ENCODE measurements at places on chromosomes 5 and 9.

DNA sequence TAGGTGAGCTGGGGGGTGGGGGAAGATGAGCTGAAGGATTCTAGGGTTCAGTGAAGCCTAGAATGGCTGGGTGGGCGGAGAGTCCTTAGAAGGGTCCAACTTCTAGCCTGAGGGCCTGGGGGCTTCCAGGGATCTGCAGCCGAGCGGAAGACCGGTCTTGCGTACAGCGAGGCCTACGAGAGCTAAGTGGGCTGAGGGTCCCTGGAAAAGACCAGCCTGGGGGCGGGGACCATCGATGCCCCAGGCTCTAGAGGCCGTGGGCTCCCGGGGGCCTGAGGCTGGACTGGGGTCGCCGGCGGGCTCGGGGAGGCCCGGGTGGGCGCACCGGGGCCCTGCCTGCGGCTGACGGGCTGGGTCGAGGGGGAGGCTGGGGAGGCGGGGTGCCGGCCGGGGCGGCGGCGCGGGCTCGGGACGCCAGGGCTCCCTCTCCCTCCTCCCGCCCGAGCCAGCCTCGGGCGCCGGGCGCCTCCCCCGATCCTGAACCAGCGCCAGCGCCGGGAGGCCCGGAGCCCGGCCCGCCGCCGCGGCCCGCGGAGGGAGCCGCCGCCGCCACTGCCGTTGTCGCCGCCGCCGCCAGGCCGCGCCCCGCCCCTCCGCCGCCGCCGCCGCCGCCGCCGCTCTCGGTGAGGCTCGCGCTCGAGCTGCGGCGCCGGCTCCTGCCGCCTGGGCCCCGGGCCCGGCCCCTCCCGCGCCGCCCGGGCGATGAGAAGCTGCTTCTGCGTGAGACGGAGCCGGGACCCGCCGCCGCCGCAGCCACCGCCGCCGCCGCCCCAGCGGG, at the start of gene MVB12B:
MVB12B (plus strand) TSS at position 602 of the 778 bp plus-strand sequence; CDS start at position 703, 101 bp downstream.
- peaks cover 4% of the 10 kb centered on the region for H3K4me1 ChIP-seq
- peak within 1 kb of the TSS; percentile 73 for H3K4me3 ChIP-seq
- peak within 1 kb of the TSS; percentile 71 for H3K27ac ChIP-seq
- H3K36me3 ChIP-seq = no peaks in the 10 kb centered on the region

GRCh38 chr5:104412649-104413240, 850.2 kb upstream of the NUDT12 start:
- no peak overlapping the region for H3K4me3 ChIP-seq
- H3K27me3 ChIP-seq = no peaks in the 10 kb centered on the region
- H3K27ac ChIP-seq = no peak overlapping the region
- peaks cover 5% of the 10 kb centered on the region for H3K4me1 ChIP-seq

- H3K27ac ChIP-seq = no peak overlapping the region
- DNase-seq = no peak
- H3K36me3 ChIP-seq = peaks cover 4% of the 10 kb centered on the region
- no peak overlapping the region for H3K4me3 ChIP-seq
Observed at GRCh38 chr5:75522025-75522424, 10.3 kb downstream of the POLK start.

DNA sequence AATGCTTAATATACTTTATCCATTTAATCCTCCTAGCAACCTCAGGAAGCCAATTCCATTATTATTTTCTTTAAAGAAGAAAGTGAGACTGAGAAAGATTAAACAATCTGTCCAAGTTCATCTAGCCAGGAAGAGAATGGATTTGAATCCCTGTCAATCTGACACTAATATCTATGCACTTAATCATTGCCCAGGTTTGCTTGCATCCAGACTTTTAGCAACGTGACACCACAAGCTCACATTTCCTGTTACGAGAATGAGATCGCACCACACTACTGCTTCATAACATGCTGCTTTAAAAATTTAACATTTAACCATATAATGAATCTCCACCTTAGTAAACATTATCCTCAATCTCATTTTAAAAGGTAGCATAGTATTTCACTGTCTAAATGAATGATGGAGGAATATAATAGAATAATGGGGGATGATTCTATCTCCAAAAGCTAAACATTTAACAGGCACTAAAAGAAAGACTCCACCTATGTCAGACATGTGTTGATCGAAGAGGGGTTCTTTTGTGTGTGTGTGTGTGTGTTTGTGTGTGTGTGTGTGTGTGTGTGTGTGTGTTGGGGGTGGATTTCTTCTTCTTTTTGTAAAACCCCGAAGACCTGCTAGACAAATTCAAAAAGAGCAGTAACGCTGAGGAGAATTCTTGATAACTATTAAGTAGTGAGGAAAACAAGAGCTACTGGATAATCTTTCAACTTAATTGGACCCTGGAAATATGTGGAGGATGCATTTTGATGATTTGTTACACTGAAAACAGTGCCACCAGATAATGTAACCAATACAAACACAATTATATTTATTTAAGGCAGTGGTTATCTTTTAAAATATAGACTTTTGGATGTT, 138.7 kb upstream of the NR3C1 start:
- H3K27ac ChIP-seq = no peak overlapping the region
- no peak overlapping the region for H3K4me3 ChIP-seq

GRCh38 chr9:93942161-93942560, 13.0 kb downstream of the BARX1 start:
- H3K4me1 ChIP-seq = no peaks in the 10 kb centered on the region
- H3K27me3 ChIP-seq = peaks cover 85% of the 10 kb centered on the region
- H3K36me3 ChIP-seq = no peaks in the 10 kb centered on the region
- H3K4me3 ChIP-seq = no peak overlapping the region

GRCh38 chr5:145393426-145393825, 441.7 kb downstream of the PRELID2 start:
- no peak for DNase-seq
- H3K27me3 ChIP-seq = no peaks in the 10 kb centered on the region
- H3K36me3 ChIP-seq = no peaks in the 10 kb centered on the region
- H3K4me1 ChIP-seq = no peaks in the 10 kb centered on the region
- H3K27ac ChIP-seq = no peak overlapping the region

DNA sequence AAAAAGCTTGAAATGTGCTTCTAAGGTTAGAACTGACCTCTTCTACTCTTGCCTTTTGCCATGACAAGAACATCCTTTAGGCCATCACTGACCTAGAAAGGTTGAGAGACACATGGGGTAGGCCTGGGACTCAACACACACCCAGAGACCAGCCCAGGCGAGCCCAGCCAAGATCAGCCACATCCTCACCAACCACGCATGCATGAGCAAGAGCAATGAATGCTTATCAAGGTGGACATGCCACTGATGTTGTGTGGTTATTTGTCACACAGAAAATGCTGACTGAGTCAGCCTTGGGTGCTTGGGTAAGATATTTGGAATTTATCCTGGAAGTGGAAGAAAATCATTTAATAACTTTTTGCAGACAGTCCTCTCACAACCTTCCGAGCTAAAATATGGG, 39.4 kb downstream of the SMIM23 start:
- H3K4me1 ChIP-seq = no peaks in the 10 kb centered on the region
- no peaks in the 10 kb centered on the region for H3K27me3 ChIP-seq
- no peak overlapping the region for H3K4me3 ChIP-seq
- DNase-seq = no peak
- no peak overlapping the region for H3K27ac ChIP-seq
- no peaks in the 10 kb centered on the region for H3K36me3 ChIP-seq

- DNase-seq = no peak
- no peaks in the 10 kb centered on the region for H3K36me3 ChIP-seq
- H3K4me1 ChIP-seq = no peaks in the 10 kb centered on the region
- no peak overlapping the region for H3K27ac ChIP-seq
Observed at GRCh38 chr9:137228506-137228967, 1.2 kb downstream of the RNF224 start.

GRCh38 chr9:19922476-19923118, 133.8 kb upstream of the SLC24A2 start:
- no peak overlapping the region for H3K27ac ChIP-seq
- peaks cover 1% of the 10 kb centered on the region for H3K4me1 ChIP-seq
- DNase-seq = peak; percentile 75
- H3K27me3 ChIP-seq = peaks cover 20% of the 10 kb centered on the region
- H3K36me3 ChIP-seq = no peaks in the 10 kb centered on the region
- H3K4me3 ChIP-seq = no peak overlapping the region

DNA sequence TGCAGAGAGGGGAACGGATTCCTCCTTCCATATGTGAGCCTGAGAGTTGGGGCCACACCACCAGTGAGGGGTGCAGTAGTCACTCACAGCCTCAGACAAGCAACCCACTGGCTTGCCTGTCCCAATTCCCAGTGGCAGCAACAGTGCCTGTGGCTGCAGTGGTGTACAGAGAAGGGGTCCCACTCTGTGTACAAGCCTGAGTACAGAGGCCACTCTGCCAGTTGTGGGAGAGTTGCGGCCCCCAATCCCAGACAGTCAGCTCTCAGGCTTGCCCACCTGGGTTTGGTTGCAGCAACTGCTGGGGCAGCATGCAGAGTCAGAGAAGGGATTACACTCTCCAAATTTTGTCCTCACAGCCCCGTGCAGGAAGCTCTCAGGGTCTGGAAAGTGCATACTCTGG, 133.2 kb upstream of the RFX3 start:
- DNase-seq = no peak
- no peak overlapping the region for H3K4me3 ChIP-seq
- H3K27ac ChIP-seq = no peak overlapping the region

DNA sequence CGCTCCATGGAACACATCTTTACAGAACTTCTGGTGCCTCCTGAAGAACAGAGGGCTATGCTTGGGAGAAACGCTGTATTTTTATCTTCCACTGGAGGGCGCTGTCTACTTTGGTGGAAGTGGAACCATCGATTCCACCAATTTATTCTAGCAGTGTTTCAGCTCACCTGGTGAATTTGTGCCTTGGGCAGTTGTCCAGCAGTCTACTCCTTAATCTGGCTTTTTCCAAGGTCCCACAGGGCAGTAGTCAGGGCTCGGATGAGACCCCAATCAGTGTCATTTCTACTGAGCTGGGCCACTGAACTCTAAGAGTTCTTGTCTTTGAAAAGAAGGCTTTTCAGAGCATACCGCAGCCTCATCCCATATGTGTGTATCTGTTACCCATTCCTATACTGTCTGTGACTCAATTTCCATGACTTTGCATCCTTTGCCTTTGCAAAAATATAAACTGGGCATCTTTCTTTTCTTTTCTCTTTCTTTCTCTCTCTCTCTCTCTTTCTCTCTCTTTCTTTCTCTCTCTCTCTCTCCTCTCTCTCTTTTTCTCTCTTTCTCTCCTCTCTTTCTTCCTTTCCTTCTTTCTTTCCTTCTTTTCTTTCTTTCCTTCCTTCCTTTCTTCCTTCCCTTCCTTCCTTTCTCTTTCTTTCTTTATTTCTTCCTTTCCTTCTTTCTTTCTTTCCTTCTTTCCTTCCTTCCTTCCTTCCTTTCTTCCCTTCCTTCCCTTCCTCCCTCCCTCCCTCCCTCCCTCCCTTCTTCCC, 138.4 kb upstream of the ZNF618 start:
- no peaks in the 10 kb centered on the region for H3K27me3 ChIP-seq
- DNase-seq = peak; percentile 90
- H3K36me3 ChIP-seq = no peaks in the 10 kb centered on the region
- H3K4me3 ChIP-seq = no peak overlapping the region
- H3K27ac ChIP-seq = no peak overlapping the region

GRCh38 chr5:116566251-116566650, 8.4 kb downstream of the SEMA6A start:
- no peaks in the 10 kb centered on the region for H3K36me3 ChIP-seq
- peaks cover 20% of the 10 kb centered on the region for H3K4me1 ChIP-seq
- H3K27me3 ChIP-seq = no peaks in the 10 kb centered on the region
- H3K4me3 ChIP-seq = peak overlapping the region; percentile 46

DNA sequence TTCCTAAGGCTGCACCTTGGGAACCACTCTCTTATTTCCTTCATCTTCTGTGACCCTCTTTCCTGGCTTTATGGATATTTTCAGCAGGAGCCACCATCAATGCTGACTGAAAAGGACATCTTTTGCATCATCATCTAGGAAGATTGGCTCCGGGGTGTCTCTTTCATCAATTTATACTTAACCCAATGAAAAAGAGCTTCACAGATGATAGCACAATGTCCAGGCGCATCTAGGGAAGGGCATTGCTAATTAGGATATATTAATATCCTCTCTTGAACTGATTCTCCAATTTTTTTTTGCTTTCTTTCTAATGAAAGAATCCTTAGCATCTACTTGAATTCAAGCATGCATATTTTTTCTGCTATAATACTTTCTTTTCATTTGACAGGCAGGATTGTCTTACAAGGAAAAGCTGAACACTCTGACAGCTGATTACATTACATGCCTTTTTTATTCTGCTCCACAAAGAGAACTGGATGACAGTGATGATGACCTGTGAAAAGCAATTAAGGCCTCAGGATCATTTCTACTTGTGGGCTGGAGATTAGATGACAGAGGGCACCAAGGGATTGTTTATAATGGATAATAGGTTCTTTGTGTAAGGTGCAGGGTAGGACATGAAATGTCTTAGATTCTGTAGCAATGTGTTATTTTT, 60.2 kb downstream of the PCSK1 start:
- H3K4me3 ChIP-seq = no peak overlapping the region
- peak overlapping the region; percentile 56 for H3K27ac ChIP-seq
- no peaks in the 10 kb centered on the region for H3K4me1 ChIP-seq
- no peaks in the 10 kb centered on the region for H3K36me3 ChIP-seq
- DNase-seq = no peak
- no peaks in the 10 kb centered on the region for H3K27me3 ChIP-seq

DNA sequence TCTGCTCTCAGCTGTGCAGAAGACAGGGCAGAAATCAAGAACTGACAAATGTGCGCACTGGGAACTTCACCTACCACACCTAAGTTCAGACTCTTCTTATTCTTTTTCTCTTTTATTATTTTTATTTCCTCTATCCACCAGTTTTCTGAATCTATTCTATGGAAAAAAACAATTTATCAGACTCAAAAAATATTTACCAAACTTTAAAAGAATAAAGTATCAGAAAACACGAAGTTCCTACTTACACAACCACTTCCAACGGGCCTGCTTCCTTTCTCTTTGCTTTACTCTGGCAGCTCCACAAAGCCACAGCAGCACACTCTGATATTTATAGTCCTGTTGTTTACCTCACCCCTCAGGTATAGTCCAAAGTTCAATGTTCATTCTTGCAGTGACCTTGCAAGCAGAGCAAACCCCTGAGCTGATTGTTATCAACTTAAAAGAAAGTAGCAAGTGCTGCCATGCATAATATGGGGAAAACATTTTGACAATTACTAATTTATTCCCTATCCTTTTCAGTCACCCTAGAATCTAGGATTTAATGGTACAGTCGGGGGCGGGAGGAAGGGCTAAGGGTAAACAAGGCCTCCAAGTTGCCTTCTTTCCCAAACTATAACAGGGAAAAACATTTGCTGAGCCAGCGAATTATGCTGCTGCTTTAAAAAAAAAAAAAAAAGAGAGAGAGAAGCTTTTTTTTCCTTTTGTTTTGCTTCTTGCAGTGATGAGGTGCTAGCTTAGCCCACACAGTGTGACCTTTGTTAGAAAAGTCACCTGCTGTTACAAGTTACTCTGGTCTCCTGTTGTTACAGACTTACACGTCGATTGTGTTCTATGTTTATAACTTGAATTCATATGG, at the start of gene SELENOP:
SELENOP (minus strand) TSS at position 302 of the 856 bp plus-strand sequence. CDS start 3,539 bp downstream, outside the sequence.
- peaks cover 13% of the 10 kb centered on the region for H3K4me1 ChIP-seq
- no peaks in the 10 kb centered on the region for H3K27me3 ChIP-seq
- H3K27ac ChIP-seq = peak within 1 kb of the TSS; percentile 50
- H3K4me3 ChIP-seq = peak within 1 kb of the TSS; percentile 82
- no peaks in the 10 kb centered on the region for H3K36me3 ChIP-seq

DNA sequence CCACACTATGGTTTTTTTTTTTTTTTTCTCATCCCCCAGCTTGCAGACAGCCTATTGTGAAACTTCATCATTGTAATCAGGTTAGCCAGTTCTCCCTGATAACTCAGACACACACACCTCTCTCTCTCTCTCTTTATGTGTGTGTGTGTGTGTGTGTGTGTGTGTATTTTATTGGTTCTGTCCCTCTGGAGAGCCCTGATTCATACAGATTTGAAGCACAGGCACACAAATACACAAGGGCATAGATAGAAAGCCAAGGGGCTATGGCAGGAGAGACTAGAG, 20.6 kb upstream of the VCAN start:
- no peaks in the 10 kb centered on the region for H3K4me1 ChIP-seq
- H3K36me3 ChIP-seq = no peaks in the 10 kb centered on the region
- H3K27me3 ChIP-seq = no peaks in the 10 kb centered on the region
- H3K27ac ChIP-seq = no peak overlapping the region
- no peak for DNase-seq
- no peak overlapping the region for H3K4me3 ChIP-seq
